ENCODE measurements at places on chromosomes 4 and X.

- no peak for DNase-seq
Observed at GRCh38 chrX:37922928-37923327, 75.6 kb upstream of the DYNLT3 start.

DNA sequence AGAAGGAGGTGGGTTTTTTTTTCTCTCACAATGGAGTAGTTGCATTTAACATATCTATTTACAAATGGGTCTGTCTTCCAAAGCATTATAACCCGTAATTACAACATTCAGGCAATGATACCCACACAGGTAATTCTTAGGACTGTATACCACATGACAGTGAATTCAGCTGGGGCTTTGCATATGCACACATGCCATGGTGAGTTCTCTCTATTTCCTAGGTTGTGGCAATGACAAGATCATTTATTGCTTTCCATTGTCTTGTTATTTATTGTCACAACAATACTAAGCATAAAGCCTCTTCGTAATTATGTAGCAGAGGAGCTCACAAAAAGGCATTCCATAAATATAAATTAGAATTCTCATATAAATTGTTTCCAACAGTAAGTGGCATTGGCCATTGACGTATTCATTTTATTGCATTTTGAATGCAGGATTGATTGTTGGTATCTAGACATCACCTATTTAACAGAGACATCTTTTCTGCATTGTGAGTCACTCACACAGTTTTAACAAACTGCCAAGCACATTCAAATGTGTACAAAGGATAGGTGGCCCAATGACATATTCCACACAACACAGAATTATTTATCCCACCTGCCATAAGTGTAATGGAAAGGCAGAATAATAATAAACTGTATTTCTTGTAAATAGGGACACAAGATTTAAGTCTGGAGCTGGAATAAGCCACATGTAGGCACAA is 390.7 kb upstream of the GALNT7 start:
- DNase-seq = no peak

DNA sequence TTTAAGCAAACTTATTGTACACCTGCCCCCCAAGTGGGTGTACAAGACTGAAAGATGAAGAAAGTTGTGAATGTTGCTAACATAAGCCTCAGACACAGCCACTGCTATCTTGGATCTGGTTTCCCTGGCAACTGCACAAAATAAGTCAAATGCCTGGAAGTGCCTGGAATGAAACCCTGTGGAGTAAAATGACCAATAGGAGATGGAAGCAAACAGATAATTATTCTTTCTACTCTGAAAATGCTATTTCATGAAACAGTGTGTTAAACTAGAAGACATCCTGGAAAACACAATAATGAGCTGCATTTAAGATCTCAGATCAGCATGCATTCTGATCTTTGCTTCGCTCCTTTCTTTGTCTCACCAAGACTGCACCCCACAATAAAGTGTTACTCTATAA is 1016.0 kb downstream of the ARAP2 start:
- DNase-seq = no peak

DNA sequence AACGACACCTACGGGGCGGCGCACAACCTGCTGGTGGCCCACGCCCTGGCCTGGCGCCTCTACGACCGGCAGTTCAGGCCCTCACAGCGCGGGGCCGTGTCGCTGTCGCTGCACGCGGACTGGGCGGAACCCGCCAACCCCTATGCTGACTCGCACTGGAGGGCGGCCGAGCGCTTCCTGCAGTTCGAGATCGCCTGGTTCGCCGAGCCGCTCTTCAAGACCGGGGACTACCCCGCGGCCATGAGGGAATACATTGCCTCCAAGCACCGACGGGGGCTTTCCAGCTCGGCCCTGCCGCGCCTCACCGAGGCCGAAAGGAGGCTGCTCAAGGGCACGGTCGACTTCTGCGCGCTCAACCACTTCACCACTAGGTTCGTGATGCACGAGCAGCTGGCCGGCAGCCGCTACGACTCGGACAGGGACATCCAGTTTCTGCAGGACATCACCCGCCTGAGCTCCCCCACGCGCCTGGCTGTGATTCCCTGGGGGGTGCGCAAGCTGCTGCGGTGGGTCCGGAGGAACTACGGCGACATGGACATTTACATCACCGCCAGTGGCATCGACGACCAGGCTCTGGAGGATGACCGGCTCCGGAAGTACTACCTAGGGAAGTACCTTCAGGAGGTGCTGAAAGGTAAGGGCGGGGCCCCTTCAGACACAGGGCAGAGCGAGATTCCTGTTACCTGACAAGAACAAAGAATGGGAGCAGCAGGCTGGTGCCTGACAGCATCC is 11.7 kb downstream of the RPL9 start:
- peak; percentile 28 for DNase-seq

- DNase-seq = no peak
Observed at GRCh38 chrX:16134936-16135335, 11.6 kb downstream of the GRPR start.

DNA sequence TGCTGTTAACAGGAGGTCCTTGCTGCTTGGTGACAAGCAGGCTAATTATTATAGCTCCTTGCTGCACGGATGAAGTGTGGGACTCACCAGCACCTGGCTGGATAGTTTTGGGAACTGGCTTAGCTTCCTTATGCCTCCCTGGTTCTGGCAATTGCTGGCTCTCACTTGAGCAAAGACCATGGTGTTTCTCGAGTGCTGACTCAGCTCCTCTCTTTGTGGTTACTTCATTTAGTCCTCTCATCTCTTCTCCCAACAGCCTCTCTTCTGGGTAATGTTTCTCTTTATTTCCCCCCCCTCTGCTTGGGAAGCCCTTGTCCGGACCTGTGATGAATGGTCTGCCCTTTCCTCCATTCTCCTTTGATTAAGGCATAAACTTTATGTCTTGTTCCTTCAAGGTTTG is 100.4 kb downstream of the CBLL2 start:
- DNase-seq = no peak

DNA sequence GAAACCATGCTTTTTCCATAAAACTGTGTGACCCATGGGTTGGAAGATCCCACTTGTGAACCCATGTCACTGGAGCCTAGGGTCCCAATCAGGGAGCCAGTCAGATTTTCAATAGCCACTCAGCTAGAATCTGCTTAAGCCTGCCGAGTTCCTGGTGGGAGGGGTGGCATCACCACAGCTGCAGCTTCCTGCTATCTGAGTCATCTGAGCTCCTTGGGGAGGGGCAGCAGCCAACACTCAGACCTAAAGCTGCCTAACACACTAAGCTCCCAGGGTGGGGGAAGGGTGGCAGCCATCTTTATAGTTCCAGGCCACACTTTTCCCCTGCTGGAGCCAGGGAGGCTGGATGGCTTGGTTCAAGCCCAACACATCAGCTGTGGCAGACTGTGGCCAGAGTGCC is 350.1 kb downstream of the C4orf33 start:
- no peak for DNase-seq

GRCh38 chrX:29872831-29873230 is 342.5 kb upstream of the MAGEB2 start:
- no peak for DNase-seq

GRCh38 chr4:31674313-31674947 is 954.3 kb downstream of the PCDH7 start:
- DNase-seq = no peak

DNA sequence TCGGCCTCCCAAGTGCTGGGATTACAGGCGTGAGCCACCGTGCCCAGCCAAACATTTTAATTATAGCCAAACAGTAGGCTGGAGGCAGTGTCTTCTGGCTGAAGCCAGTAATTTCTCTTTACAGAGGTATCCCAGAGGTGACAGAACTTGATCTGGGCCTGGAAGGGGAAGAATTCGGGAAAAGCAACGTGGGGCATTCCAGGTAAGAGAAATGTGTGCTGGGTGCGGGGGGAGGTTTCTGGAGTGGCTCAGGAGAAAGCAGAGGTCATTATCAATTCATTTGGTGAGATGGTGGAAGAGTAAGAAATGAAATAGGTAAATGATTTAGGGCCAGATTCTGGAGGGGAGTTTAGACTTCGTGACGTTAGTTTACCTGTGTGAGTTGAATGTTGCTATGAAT is 2.4 kb downstream of the PRIMPOL start:
- DNase-seq = no peak

GRCh38 chr4:177986236-177986635 is 544.0 kb upstream of the AGA start:
- no peak for DNase-seq

DNA sequence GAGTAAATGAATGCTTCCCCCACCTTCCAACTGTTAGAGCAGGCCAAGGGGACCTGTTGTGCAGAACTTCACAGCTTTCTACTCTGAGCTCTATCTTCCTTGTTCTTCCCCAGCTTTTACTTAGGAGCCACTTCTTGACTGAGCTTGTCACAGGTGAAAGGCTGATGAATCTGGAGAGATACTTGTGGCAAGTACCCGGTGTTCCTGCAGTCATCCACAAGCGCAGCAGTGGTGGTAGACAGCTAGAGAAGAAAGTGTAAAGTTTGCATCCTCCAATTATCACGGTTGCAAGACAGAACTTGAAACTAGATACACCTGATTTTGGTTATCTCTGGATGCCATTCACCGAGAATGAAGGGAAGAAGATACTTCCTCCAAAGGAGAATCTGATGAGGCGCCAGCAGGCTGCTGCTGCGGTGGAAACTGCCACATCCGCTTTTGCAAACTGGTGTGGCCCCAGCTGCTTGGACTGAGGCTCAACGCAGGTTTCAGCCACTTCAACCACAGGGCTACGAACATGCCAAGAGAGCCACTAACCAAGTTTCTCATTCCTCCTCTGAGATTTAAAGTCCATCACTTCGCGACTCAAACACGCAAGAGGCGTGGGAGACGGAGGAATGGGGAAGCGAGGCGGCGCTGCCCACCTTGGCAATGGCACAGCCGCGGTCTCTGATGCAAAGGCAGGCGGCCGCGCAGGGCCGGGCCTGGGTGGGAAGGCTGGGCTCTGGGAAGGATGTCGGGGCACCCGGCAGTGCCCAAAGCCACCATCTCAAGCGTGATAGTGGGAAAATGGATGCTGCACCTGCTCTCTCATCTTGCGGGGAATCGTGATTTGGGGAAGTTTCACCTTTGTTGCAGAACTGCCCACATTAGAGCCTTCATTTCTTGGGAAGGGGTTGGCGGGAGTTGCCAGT is 1.3 kb upstream of the FHIP1A start:
- peak; percentile 9 for DNase-seq

- DNase-seq = no peak
Observed at GRCh38 chrX:16629909-16630308, 20.0 kb upstream of the S100G start.

DNA sequence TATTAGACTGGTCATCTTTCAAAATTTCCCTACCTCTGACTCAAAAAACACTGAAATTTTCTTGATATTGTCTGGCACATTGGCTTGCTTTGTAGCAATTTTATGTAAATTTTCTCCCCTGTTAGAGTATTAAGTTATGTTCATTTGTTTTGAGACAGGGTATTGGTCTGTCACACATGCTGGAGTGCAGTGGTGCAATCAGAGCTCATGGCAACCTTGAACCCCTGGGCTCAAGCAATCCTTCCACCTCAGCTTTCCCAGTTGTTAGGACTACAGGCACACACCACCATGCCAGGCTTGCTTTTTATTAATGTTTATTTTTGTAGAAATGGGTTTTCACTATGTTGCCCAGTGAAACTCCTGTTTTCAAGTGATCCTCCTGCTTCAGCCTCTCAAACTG is 17.5 kb downstream of the FABP2 start:
- DNase-seq = no peak

GRCh38 chr4:167222099-167222498 is 12.2 kb downstream of the SPOCK3 start:
- DNase-seq = no peak

DNA sequence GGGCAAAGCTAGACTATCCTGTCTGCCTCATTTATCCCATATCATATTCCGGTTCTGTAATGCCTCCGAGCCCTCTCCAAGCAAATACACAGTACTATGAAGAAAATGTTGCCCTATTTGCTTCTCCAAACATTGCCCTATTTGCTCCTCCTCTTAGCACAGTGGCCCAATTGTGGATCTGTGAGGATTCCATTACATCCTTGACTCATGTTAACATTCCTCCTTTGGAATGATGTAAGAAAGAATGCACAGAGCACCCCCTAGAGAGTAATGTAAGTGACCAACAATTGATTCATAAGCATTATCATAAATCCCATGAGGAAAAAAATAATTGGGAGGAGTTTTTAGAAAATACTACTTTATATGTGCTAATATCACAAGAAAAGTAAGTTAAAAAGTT is 11.3 kb upstream of the BTC start:
- no peak for DNase-seq

DNA sequence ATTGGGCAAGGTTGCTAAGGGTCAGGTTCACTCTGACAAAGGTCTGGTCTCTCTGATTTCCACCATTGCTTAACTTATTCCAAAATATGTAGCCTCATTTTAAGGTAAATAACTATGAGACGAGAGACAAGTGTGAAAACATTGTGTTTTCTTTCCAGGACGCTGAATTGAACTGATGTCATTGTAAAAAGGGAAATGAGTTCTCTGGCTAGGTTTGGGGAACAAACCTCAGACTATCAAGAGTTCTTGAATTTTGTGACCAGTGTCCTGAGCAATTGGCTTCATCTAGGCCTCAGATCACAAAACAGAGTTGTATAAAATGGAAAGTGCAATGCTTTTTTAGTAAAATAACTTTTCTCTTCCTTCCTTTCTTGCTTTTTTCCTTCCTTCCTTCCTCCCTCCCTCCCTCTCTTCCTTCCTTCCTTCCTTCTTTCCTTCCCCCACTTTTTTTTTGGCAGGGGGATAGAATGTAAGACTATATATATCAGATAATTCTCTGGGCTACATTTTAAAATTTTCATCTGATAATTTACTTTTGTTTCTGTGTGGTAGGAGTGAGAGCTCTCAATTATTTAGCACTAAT is 30.8 kb upstream of the CXCL8 start:
- DNase-seq = no peak

GRCh38 chr4:24197955-24198354 is 308.1 kb upstream of the PPARGC1A start:
- no peak for DNase-seq

GRCh38 chrX:30302956-30303355 is 6.2 kb downstream of the NR0B1 start:
- DNase-seq = no peak

- DNase-seq = no peak
Observed at GRCh38 chr4:113566015-113566795, 195.3 kb downstream of the CAMK2D start.

Measured in progenitor cell of endocrine pancreas (in vitro differentiated cells).